ENCODE measurements at places on chromosomes 7 and 10. TPM values are rescaled to one million over a fixed set of nuclear protein-coding genes. Genes with fewer than 3 reads are reported as not detected.
A peak's percentile ranks its signal among the peaks of the same experiment; 100 is the strongest.

DNA sequence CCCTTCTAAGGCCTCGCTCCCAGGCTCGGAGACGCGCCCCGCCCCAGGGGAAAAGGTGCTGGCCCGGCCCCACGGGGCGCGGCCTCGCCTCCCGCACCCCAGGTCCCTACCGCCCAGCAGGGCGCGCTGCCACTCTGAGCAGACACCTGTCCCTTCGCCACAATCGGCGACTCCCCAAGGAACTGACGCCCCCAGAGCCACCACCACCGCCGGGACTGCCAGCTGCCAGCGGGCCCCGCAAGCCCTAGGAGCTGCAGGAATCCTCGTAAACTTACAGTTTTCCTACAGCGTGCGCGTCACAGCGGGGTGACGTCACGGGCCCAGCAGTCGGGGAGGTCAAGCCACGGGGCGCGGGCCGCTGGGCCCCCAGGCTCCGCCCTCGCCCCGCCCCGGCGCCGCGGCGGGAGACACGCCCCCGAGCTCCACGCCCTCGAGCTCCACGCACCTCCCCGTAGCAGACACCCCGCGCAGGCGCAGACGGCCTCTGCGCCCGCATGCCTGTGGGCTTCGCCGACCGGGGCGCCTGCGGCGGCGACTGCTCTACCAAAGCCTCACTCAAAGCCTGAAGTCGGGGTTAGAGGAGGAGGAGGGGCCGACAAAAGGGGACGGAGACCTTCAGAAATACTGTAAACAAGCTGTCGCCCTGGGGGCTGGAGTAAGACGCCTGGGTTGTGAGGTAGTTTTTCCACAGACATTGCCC, at the start of gene ZNF438:
Gene ZNF438 (minus strand): TSS at position 308 of the 700 bp plus-strand sequence. CDS start 154,831 bp downstream, outside the sequence.
- no peaks in the 10 kb centered on the region for H3K27me3 ChIP-seq
- peak within 1 kb of the TSS; percentile 97 for H3K27ac ChIP-seq
- no peaks in the 10 kb centered on the region for H3K36me3 ChIP-seq
- peak; percentile 96 for DNase-seq
- peaks cover 25% of the 10 kb centered on the region for H3K4me1 ChIP-seq
- H3K4me3 ChIP-seq: peak within 1 kb of the TSS; percentile 76

- H3K36me3 ChIP-seq: no peaks in the 10 kb centered on the region
- no peak overlapping the region for H3K27ac ChIP-seq
- no peak for DNase-seq
- peaks cover 3% of the 10 kb centered on the region for H3K27me3 ChIP-seq
- H3K4me1 ChIP-seq: peaks cover 19% of the 10 kb centered on the region
- H3K4me3 ChIP-seq: no peak overlapping the region
Measured at GRCh38 chr7:28608731-28609130, 196.4 kb downstream of the CREB5 start.

DNA sequence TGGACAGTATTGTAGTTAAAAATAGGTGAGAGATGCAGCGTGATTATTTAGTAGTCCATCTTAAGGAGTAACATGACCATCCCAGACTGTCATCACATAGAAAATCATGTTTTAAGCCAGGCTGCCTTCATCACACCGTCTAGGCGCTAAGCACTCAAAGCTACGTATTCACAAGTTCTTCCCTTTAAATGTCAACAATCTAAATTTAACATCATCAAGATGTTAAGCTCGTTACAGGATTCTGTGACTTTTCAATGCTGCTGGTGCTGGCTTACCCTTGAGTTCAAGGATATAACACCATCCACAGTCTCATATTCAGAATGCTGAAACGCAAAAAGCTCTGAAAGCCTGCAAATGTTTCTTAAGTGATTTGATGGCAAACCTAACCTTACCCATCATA, 109.5 kb upstream of the CDCA7L start:
- no peak overlapping the region for H3K27ac ChIP-seq
- no peak for DNase-seq
- no peaks in the 10 kb centered on the region for H3K36me3 ChIP-seq
- H3K4me3 ChIP-seq: no peak overlapping the region
- H3K4me1 ChIP-seq: no peaks in the 10 kb centered on the region
- H3K27me3 ChIP-seq: peaks cover 29% of the 10 kb centered on the region

The RADIL gene
- 4.0 TPM for total RNA-seq

All from mesothelial cell of epicardium (in vitro differentiated cells).